ENCODE measurements at places on chromosomes 5 and 9.

GRCh38 chr5:129906177-129906887 lies 2.1 kb downstream of the CHSY3 start:
- no peak for DNase-seq

GRCh38 chr5:122252319-122252718 lies 59.7 kb upstream of the SNCAIP start:
- DNase-seq, result no peak

- no peak for DNase-seq
Measured at GRCh38 chr5:165757791-165758190, 2252.4 kb downstream of the MAT2B start.

- no peak for DNase-seq
Measured at GRCh38 chr5:18984559-18985080, 1003.4 kb downstream of the CDH18 start.

DNA sequence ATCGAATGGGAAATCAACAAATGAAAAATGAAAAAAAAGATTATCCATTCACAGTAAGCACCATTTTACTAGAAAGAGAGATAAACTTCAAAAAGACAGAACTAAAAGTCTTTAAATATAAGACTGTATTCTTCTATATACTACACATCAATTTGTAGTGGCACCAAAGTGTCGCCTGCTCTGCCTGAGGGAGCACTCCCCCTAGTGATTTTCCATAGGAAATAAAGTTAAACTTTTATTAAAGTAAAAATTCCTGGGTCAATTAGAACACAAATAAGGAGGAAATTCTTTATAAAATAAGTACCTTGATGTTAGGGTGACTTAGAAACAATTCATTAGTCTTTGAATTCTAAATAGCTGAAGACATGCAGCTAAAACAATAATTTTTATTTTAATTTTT lies 9.7 kb downstream of the RAD1 start:
- no peak for DNase-seq

- no peak for DNase-seq
Measured at GRCh38 chr9:133612816-133613215, 3.6 kb upstream of the FAM163B start.

- no peak for DNase-seq
Measured at GRCh38 chr5:102498271-102499034, at the start of gene SLCO6A1. Gene SLCO6A1 (minus strand): TSS chr5:102499001. CDS start chr5:102498844, 157 bp downstream.

Measured in stimulated activated CD4-positive, alpha-beta T cell treated with anti-CD3 and anti-CD28 coated beads, Interleukin-1b, Interleukin-23, amount 100 ng/mL, for 4 hours (primary cell).